Tibial nerve (tissue), 4 donors: ENCODE measurements at places on chromosomes 1 and 21. TPM values are rescaled to one million over a fixed set of nuclear protein-coding genes. Genes with fewer than 3 reads are reported as not detected.

DNA sequence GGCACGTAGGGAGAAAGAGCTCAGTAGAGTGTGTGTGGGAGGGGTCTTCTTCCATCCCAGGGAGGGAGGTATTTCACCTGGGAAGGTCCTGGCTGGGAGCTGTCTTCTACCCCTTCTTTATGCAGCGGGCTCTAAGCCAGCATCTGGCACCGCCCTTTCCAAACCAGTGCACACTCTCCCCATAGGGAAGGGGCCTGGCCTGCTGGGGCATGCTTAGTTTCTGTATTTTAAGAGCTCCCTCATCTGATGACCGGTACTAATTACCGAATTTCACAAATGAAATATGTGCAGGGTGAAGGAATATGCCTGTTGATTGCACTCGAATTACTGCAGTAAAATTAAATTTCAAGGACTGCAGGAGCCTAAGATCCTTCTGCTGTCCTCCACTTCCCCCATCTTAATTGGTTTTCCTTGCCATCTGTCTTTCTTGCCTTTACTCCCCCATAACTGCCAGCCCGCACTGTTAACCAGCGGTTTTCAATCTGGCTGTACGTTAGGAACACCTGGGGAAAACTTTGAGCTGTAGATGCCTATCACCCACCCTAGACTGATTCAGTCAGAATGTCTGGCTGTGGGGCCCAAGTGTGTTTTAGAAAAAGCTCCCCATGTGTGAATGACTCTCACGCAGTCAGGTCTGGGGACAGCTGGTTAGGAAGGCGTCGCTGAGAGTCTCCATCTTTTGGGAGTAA lies 20.1 kb downstream of the GALNT2 start:
- H3K4me3 ChIP-seq, result no peak overlapping the region
- no peaks in the 10 kb centered on the region for H3K27me3 ChIP-seq
- H3K4me1 ChIP-seq, result peaks cover 41% of the 10 kb centered on the region
- H3K36me3 ChIP-seq, result no peaks in the 10 kb centered on the region
- H3K27ac ChIP-seq, result no peak overlapping the region
- DNase-seq, result no peak

GRCh38 chr1:41171266-41171874 lies 70.7 kb downstream of the SCMH1 start:
- H3K4me1 ChIP-seq, result no peaks in the 10 kb centered on the region
- no peak overlapping the region for H3K4me3 ChIP-seq
- no peak overlapping the region for H3K27ac ChIP-seq
- no peaks in the 10 kb centered on the region for H3K36me3 ChIP-seq

- no peak for DNase-seq
- no peak overlapping the region for H3K4me3 ChIP-seq
- H3K27ac ChIP-seq, result no peak overlapping the region
- H3K27me3 ChIP-seq, result no peaks in the 10 kb centered on the region
Measured at GRCh38 chr1:48741380-48741779, 35.3 kb downstream of the BEND5 start.

DNA sequence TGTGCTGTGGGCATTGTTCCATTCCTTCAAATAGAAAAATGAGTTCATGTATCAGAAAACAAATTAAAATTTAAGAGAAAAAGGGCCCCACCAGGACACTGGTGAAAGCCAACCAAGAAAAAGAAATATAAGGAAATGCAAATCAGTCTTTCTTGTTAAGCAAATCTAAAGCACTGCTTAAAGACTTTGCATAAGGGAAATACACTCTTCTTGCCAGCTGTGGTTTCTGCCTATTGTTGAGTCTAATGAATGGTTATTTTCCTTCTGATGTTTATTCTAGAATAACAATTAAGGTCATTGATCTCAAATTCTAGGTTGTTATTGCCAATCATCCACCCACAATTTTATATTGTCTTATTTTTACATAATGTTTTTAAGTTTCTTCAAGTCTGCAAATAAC lies 158.6 kb upstream of the SNX7 start:
- H3K4me3 ChIP-seq, result no peak overlapping the region
- H3K27me3 ChIP-seq, result no peaks in the 10 kb centered on the region
- no peaks in the 10 kb centered on the region for H3K4me1 ChIP-seq
- no peak for DNase-seq
- H3K36me3 ChIP-seq, result no peaks in the 10 kb centered on the region

DNA sequence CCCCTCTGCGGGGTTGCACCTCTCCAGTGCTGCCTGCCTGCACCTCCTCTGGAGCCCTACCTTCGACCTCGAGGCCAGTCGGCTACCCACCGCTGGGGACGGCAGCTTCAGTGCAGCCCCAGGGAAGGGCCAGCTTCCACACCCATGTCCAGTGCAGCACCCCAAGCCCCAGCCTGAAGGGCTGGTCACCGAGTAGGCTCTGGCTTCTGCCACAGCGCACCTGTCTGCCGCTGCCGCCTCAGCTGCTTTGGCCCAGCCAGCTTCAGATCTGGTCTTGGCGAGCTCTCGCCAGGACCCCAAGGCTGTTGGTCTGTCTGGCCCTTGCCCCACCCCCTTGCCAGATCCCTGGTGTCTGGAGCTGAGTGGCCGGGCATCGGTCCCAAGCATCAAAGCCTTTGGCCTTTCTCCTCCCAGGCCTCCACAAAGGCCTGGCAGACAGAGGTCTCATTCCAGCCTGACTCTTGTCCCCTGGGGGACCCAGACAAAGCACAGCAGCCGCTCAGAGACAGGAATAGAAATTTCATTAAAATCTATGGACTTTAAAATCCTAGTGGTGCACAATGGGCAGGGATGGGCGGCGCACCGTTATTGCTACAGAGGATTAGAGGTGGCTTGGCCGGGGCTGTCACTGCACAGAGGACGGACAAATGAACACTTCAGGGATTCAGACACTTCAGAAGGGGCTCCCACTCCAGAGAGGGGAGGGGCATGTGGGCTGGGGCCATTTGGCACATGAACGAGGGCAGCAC lies 4.8 kb downstream of the CCDC24 start:
- H3K27me3 ChIP-seq, result no peaks in the 10 kb centered on the region
- DNase-seq, result no peak
- no peak overlapping the region for H3K27ac ChIP-seq
- no peaks in the 10 kb centered on the region for H3K4me1 ChIP-seq
- no peaks in the 10 kb centered on the region for H3K36me3 ChIP-seq

- no peaks in the 10 kb centered on the region for H3K36me3 ChIP-seq
- peaks cover 13% of the 10 kb centered on the region for H3K4me1 ChIP-seq
- no peak overlapping the region for H3K4me3 ChIP-seq
- H3K27me3 ChIP-seq, result no peaks in the 10 kb centered on the region
- H3K27ac ChIP-seq, result no peak overlapping the region
Measured at GRCh38 chr21:43817157-43818086, 28.0 kb downstream of the RRP1 start.

- H3K4me3 ChIP-seq, result no peak overlapping the region
- no peak for DNase-seq
- no peaks in the 10 kb centered on the region for H3K27me3 ChIP-seq
- no peaks in the 10 kb centered on the region for H3K4me1 ChIP-seq
- H3K27ac ChIP-seq, result no peak overlapping the region
Measured at GRCh38 chr1:200157715-200158114, 130.2 kb downstream of the NR5A2 start.

- H3K27me3 ChIP-seq, result no peaks in the 10 kb centered on the region
- no peak overlapping the region for H3K27ac ChIP-seq
- no peaks in the 10 kb centered on the region for H3K4me1 ChIP-seq
- H3K36me3 ChIP-seq, result no peaks in the 10 kb centered on the region
- no peak for DNase-seq
Measured at GRCh38 chr1:1101503-1101902, 14.4 kb downstream of the C1orf159 start.

DNA sequence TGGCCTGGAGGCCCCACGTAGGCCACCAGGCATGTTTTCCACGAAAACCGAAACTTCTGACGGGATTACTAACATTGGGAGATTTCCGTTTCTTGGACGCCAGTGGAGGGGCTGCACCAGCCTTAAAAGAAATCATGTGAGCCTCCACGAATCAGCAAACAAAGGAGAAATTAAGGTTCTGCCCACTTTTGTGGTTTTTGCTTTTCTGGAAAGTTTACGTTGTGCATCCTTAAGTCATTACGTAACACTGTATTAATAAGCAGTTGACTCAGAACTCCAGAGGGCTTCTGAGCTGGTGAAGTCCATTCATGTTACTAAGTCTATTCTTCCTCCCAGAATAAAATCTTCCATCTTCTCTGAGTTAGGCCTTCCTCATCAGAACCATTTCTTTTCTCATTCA lies 168.5 kb downstream of the PSMG1 start:
- no peak overlapping the region for H3K4me3 ChIP-seq
- no peak overlapping the region for H3K27ac ChIP-seq
- H3K36me3 ChIP-seq, result no peaks in the 10 kb centered on the region

- no peak overlapping the region for H3K4me3 ChIP-seq
- DNase-seq, result no peak
Measured at GRCh38 chr1:158093376-158093775, 87.3 kb upstream of the CD1D start.

GRCh38 chr1:206469933-206470691 lies at the start of gene IKBKE:
Gene IKBKE (plus strand): TSS chr1:206470476. CDS start chr1:206473228, 2,752 bp downstream.
- H3K4me1 ChIP-seq, result peaks cover 9% of the 10 kb centered on the region
- H3K27me3 ChIP-seq, result no peaks in the 10 kb centered on the region
- peak within 1 kb of the TSS; percentile 64 for H3K4me3 ChIP-seq
- H3K36me3 ChIP-seq, result peaks cover 11% of the 10 kb centered on the region
- peak; percentile 44 for DNase-seq

Gene IFFO2
- 3.6 TPM for total RNA-seq

Gene FCN3
- total RNA-seq, result 3.7 TPM

Gene PPIH
- 33.6 TPM for total RNA-seq

Gene NBPF6
- total RNA-seq, result 1.2 TPM

Gene SV2A
- total RNA-seq, result 0.84 TPM

Gene UBE2U
- not detected for total RNA-seq
